HS-5 (cell line): ENCODE measurements at places on chromosomes 12 and 14.

GRCh38 chr12:114935658-114936057 lies 251.7 kb upstream of the TBX3 start:
- DNase-seq: no peak

DNA sequence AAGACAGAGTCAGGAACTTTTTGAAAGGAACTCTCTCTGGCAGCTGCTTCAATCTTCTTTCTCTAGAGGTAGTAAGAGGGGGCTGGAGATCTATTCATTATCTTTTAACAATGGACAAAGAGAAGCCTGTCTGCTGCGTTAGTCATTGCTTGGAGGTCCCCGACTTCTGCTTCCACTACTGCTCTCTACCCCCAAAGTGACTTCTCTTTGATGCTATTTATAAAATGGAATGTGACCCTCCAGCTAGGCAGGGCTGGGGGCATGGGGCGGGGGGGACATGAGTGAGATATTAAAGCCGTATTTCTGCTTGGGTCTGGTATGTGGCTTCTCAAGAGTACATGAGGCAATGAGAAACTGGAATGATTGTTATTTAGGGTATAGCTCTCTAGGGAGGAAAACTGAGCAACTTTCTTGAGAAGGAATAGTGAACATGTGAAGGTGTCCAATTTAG lies 41.4 kb upstream of the NUDT4 start:
- no peak for DNase-seq

DNA sequence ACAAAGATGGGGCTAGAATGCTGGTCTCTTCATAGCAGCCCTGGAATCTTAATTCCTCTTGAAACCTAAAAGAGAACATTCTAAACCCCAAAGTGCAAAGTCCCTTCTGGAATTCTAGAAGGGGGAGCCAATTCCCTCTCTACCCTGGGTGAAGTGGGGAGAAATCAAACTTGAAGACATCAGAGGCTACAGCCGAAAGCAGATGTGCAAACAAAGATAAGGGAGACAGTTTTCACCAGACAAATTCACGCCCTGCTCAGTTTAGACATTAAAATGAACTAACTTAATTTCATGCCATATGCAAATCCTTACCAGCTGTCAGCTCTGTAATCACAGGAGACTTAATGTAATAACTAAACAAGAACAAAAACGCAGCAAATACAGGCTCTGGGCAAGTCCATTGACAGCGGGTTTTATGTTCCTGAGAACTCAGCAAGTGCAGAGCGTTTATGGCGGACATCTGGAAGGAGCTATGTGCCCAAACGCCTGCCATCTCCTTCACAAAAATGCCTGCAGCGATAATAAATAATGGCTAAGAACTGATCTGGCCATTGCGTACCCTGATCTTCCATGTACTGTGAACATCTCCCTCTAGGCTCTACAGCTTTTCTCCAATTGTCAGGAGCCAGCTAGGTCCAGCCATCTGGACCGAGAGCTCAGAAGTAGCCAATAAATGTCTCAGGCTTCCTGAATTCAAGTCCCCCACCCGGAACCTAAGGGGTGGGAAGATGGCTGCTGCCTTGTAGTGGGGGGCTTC lies 19.1 kb upstream of the FICD start:
- no peak for DNase-seq

GRCh38 chr12:11652351-11653040 lies 3.0 kb downstream of the ETV6 start:
- no peak for DNase-seq

DNA sequence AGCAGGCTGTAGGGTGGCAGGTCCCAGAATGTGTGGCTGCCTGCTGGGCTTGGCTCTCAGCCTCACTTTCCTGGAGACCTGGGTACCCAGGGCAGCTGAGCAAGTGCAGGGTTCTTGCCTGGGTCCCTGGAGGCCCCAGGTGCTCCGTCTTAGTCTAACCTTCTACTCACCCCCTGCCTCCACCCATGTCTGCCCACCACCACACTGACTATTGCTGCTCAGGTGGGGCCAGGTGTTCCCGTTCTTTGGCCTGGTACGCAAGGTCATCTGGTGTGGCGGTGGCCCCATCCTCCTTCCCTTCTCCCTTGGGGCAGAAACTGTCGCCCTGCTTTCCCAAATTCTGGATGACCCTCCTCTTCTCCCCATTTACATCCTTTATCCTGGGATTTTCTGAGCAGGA lies 319.9 kb downstream of the TMEM121 start:
- no peak for DNase-seq

- no peak for DNase-seq
These were observed 447.1 kb downstream of the ZFP36L1 start for GRCh38 chr14:68345738-68346137.

DNA sequence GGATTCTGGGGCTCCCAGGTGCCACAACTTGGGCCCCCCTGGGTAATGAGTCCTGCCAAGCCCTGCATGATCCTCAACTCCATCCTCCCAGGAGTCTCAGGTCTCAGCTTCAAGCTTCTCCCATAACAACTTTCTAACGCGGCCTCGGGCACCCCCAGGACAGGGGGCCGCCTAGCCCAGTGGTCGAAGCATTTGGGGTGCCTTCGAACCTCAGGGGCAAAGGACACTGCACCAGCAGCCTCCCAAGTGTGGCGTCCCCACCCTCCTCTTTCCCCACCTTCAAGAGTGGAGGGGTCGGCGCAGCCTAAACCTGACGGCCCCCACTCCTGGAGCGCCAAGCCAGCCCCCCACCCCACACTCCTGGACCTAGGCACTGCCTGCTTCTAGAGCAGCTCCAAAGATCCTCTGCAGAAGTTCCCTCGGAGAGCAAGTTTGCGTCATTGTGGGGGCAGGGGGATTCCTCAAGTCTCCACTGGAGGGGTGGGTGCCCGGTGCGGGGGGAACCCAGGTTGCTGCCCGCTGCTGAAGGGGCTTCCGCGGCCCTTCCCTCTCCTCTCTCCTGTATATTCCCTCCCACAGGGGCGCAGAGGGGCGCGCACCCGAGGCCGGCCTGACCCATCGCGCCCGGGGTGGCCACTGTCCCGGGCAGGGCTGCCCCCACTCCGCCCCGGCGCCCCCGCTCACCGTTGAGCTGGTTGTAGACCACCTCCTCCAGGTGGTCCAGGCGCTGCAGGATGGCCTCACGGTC lies 933 bp downstream of the GALNT9 start:
- DNase-seq: no peak
